ENCODE measurements at places on chromosomes 3 and 15.

DNA sequence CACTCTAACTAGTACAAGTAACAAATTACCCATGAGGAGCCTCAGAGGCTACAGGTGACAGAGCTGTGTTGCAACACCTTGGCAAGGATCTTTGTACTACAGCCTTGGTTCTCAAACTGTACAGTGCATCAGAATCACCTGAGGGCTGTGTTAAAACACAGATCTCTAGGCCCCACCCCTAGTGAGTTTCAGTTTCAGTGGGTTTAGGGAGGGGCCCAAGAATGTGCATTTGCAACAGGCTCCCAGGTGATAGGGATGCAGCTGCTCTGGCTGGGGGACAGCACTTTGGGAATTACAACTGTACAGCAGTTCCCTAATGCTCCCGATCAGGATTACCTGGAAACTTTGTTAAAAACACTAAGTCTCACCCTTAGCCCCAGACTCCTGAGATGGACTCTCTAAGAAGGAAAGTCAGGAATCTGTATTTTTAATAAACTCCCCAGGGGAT lies 66.1 kb upstream of the NR2F2 start:
- DNase-seq = peak; percentile 90

DNA sequence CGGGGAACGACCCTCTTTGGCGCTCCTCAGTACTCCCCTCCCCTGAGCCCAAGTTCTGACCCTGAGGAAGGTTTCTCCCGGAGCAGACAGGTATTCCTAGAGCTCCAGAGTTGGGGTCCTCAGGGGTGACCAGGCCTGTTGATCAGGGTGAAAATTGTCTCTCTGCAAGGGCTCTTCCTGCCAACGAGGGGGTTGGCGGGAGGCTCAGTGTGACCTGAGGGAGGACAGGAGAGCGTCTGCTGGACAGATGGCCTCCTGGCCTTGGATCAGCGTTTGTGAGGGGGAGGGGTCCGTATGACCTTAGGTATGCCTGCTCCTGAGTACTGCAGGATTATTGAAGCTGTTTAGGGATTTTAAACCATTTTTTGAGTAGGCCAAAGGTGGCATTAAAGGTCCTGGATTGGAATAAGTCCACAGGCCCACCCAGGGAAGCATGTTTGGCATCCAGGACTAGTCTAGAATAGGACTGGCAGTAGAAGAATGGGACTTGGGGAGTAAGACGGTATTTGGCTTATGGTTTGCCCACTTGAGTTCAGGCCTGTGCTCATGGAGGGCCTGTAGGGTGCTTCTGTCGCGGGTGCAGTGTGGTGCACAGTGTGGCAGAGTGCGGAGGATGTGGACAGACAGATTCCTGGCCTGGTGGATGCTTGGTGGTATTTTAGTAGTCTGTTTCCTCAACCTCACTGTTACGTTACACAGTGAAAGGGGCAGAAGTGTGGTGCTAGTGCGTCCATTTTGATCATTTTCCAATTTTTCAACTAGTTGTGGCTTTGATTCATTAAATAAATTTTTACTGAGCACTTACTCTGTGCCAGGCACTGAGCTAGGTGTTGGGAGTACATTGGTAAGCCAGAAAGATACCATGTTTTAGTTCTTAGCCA lies 959 bp downstream of the ZNF592 start:
- peak; percentile 59 for DNase-seq

DNA sequence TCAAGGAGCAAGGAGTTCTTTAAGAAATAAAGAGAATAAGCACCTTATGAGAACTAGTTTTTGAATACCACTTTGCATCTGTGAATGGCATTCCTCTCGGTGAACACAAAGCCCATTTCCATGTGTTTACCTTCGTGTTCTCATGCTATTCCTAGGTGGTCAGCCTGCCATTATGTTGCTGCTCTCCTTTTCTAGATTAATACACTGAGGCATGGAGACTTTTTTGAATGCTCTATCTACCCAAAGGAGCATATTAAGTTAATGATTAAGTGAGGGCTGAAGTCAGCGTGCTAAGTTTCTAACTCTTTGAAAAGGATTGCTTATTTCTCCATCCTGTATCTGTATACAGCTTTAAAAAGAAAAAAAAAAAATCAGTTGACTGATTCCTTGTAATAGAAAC lies 394.5 kb downstream of the MECOM start:
- peak; percentile 52 for DNase-seq

GRCh38 chr15:40358471-40359353 lies 693 bp downstream of the DISP2 start:
- peak; percentile 21 for DNase-seq

- peak; percentile 17 for DNase-seq
Observed at GRCh38 chr15:86231864-86232721, 152.4 kb downstream of the AGBL1 start.

- no peak for DNase-seq
Observed at GRCh38 chr15:64699751-64700388, 75.5 kb downstream of the RBPMS2 start.

DNA sequence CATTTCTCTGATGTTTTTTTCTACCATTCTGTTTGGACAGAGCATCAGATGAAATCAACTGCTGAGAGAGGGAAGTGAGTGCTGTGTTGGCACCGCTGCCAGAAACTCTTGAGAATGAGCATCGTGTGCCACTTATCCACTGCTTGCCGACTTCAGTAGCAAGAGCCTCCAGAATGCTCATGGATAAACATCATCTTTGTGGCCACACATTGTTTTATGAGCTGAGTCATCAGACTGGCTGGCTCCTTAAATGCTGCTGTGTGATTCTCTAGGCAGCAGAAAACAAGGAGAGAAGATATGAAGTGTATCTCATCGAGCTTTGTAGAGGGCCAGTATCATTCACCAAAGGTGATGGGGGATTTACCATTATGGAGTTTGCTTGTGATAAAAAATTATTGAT lies 3.4 kb upstream of the DOCK3 start:
- peak; percentile 85 for DNase-seq

DNA sequence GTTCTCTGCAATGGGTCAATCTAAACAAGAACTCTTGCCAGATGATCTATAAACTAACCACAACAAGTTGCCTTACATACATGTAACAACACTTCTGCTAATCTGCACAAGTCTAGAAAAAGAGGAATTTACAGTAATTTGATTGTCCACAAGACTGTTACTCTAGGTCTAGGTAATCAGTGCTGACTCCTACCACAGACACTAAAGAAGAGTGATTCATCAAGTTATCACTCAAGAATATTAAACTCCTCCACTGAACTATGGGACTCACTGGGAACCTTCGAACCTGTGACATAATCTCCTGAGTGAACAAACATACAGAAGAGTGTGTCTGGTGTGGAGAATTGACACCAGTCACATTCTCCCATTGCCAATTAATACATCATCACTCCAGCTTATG lies 138.3 kb downstream of the ANXA2 start:
- DNase-seq = peak; percentile 49

DNA sequence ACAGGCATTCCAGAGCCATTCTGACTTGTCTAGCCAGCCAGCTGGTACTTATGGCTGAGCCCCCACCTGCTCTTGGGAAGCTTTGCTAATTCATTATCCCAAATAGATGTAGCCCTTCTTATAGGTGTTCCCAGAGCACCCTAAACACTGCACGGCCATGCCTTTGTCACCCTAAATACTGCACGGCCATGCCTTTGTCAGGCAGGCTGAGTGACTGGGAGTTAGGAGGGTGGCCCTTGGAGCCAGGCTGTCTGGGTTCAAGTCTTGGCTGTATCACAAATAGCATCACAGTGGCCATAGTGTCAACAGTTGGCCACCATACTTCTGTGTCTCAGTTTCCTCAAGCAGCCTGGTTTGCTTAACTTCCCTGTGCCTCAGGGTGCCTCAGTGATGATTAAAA lies 292.3 kb downstream of the ADAMTS17 start:
- DNase-seq = no peak

DNA sequence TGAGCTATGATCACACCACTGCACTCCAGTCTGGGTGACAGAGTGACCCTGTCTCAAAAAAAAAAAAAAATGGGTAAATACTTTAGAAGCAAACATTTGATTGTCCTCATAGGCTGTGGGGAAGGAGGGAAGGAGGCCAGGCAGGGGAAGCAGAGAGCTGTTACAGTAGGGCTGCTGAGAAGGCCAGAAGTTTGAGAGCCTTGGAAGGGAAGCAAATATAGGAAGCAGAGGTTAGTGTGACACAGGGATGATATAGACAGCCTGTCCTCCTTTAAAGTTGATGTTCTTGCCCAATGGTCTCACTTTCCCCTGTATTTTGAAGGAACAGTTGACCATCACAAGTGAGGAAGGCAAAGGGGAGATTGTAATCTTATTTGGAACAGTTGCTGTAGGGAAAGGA lies 5.3 kb upstream of the ALPK3 start:
- no peak for DNase-seq

- no peak for DNase-seq
Observed at GRCh38 chr3:123318374-123318773, 116.6 kb downstream of the SEC22A start.
